ENCODE measurements at places on chromosomes 1 and 21. TPM values are rescaled to one million over a fixed set of nuclear protein-coding genes. Genes with fewer than 3 reads are reported as not detected.

OR2AK2 gene
- total RNA-seq = not detected

RXFP4 gene
- total RNA-seq = 0.07 TPM

CFHR2 gene
- total RNA-seq = not detected

TRIM63 gene
- 0.17 TPM for total RNA-seq

NPHS2 gene
- total RNA-seq = not detected

TLCD4 gene
- total RNA-seq = 10.6 TPM

ALX3 gene
- total RNA-seq = not detected

MUTYH gene
- 11.7 TPM for total RNA-seq

LIPI gene
- not detected for total RNA-seq

OR10K1 gene
- not detected for total RNA-seq

MEF2D gene
- total RNA-seq = 34.1 TPM

C8B gene
- not detected for total RNA-seq

CD1B gene
- total RNA-seq = not detected

SLFNL1 gene
- total RNA-seq = 0.09 TPM

TRAF3IP3 gene
- total RNA-seq = not detected

DPT gene
- total RNA-seq = not detected

AIRE gene
- not detected for total RNA-seq
